Omental fat pad (tissue), 4 donors: ENCODE measurements at places on chromosomes 3 and 15. TPM values are rescaled to one million over a fixed set of nuclear protein-coding genes. Genes with fewer than 3 reads are reported as not detected.

The MKRN3 gene
- not detected for total RNA-seq

The CGNL1 gene
- total RNA-seq = 7.7 TPM

The CADM2 gene
- 7.1 TPM for total RNA-seq

The FEZF2 gene
- not detected for total RNA-seq

The SH2D7 gene
- not detected for total RNA-seq

- no peak for DNase-seq
Observed at GRCh38 chr3:88611826-88612326, 462.1 kb downstream of the C3orf38 start.

DNA sequence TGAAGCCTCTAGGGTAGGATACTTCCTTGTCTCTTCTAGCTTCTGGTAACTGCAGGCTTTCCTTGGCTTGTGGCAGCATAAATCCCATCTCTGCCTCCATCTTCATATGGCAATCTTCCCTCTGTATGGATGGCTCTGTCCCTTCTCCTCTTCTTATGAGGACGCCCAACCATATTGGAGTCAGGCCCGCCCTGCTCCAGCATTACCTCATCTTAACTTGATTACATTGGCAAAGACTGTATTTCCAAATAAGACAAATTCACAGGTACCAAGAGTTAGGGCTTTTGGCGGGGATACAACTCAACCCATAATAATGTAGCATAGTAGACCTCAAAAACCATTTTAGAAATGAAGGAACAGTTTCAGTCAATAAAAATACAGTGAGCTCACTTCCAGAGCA is 75.4 kb downstream of the BDH1 start:
- DNase-seq = no peak

GRCh38 chr3:123449102-123449996 is 459 bp upstream of the ADCY5 start:
- no peak for DNase-seq

DNA sequence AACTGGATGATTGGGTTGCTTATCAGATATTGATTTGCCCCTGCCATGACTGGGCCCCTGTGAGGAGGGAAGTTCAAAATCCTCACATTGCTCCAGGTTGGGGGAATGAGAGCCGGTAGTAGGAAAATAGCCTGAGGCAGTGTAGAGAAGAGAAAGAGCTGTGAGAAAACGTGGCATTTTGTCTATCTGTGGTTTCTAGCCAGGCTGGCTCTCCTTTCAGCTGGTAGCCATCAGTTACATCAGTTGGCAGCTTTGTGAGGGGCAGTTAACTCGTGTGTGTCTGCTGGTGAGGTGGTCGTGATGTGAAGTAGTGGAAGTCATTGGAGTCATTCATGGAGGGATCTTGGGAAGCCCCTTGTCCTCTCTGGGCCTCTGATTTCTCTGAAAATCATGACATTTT is 5.2 kb downstream of the ESYT3 start:
- DNase-seq = no peak

- no peak for DNase-seq
Observed at GRCh38 chr3:105843994-105844393, 24.8 kb downstream of the CBLB start.

- DNase-seq = no peak
Observed at GRCh38 chr3:187212705-187213104, 15.4 kb downstream of the RTP1 start.

GRCh38 chr3:24288496-24289236 is 206.0 kb downstream of the THRB start:
- DNase-seq = no peak

GRCh38 chr3:122948408-122948807 is 79.2 kb downstream of the SEMA5B start:
- DNase-seq = no peak

GRCh38 chr3:36146404-36146803 is 233.9 kb upstream of the STAC start:
- DNase-seq = no peak

- DNase-seq = no peak
Observed at GRCh38 chr3:178588628-178589027, 52.4 kb downstream of the KCNMB2 start.

DNA sequence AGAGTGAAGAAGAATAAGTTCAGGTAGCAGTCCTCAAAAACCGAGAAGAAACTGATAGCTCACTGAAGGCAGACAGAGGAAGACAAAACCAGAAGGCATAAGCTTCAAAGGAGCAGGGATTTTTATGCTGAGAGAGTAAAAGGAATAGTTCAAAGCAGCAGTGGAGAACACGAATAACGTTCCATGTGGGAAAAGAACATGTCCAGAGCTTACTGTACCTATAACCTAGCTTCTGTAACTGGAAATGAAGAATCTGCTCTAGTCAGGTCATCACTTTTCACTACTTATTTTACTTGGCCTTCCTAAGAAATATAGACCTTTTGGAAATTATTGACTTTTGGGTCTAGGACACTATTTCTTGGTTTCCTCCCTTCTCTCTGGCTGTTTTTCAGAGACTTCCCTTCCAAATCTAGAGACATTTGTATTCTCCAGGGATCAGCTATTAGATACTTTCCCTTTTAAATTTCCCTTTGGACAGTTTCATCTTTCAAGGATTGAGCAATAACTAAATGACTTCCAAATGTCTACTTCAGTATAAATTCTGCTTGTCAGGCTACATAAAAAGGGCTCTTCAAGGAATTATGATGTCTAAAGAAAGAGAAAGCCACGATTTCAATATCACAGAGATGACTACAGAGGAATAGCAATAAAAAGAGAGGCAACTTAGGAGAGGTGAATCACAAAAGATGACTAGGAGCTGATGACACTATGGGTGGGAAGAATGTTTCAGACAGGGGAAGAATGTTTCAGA is 46.7 kb downstream of the UBE3A start:
- DNase-seq = no peak

DNA sequence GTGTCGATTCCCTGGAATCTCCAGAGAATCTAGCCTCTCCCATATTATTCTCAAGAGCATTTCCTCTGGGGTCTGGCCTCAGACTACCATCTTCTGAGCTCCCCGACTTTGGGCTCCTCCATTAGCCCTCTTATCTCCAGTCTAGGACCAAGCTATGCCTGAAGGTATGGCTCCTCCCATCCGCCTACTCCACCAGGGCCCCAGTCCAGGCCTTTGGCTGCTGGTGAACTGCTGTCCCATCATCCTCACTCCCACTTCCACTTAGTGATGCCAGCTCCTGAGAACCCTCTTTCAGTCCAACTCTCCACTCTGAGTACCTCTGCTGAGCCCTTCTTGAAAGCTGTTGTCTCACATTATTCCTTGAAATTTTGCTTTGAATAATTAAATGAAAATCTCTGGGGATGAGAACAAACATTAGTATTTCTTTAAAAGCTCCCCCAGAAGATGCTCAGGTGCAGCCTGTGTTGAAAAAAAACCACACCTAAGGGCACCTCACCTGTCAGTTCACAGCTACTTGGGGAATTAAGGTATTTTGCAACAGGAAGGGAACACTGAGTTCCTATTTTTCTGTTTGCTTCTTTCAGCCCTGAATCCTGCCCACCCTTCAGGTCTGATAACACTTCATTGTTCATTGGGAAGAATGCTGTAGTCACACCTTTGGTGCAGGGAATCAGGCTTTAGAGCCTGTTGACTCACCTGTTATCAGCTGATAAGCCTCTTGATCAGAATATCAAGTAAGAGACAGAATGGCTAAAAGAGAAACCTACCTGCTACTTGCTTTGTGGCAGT is 9.5 kb downstream of the CLDN18 start:
- no peak for DNase-seq

DNA sequence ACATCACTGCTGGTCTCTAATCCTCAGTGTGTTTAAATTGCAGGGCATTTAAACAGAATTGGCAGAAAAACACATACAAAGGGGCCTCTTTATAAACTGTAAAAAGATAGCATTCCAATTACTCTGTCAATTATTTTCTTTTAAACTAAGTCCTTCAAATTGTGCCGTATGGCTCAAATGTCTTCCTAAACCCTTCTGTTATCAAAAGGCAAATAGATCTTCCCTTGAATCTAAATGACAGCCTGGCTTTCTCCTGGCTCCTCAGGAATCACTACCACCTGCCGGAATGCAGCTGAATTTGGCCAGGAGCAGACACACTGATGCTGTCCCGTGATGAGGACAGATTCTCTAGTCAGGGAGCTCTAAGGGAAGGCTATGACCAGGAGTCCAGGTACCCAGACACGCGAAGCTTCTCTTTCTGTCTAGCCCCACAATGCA is 85.6 kb downstream of the IGF2BP2 start:
- DNase-seq = no peak

DNA sequence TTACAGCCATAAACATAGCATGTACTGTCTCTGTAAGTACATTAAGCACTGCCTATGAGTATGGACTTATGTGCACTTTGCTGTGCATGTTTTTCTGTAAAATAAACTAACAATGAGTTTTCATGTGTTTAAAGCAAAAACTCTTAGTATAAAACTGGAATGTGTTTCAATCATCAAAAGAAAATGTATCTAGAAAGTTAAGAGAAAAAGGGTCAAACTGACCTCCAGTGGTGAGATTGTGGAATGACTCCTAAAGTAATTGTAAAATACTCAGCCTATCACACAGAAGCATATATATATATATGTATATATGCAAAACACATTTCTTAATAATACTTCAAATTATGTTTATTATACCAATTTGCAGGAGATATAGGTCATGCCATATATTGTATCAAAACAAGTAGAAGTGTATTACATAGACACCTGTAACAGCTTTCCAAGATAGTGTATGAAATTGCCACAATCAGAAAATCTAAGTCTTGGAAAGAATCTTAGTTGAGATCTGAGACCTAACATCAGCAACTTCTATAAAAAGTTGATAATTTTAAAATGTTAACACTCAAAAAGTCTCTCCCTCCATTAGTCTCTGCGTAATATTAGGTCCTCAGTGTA is 199.6 kb downstream of the FMN1 start:
- no peak for DNase-seq

DNA sequence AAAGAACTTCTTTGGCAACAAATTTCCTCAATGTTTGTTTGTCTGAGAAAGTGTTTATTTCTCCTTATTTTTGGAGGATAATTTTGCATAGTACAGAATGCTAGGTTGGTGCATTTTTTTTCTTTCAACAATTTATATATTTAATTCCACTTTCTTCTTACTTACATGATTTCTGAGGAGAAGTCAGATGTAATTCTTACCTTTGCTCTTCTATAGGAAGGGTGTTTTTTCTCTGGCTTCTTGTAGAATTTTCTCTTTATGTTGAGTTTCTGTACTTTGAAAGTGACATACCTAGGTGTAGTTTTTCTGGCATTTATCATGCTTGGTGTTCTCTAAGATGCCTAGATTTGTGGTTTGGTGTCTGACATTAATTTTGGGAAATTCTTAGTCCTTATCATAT is 34.8 kb upstream of the PCOLCE2 start:
- no peak for DNase-seq

DNA sequence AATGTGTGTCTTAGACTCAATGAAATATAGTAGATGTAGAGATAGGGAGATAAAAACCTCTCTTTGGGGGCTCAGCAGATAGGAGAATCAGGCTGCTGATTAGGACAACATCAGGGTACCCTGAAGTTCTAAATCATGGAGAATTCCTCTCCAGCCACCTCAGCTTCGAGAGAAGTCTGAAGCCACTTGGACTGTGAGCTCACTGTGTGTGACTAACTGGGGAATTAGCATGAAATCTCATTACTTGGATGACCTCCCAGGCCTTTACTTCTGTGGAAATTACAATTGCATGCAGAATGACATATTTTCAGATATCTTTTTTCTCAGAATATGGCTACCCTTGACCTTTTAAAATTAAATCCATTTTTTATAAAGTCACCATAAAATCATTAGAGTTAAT is 128.0 kb upstream of the MRPL3 start:
- no peak for DNase-seq

- no peak for DNase-seq
Observed at GRCh38 chr15:94677202-94677790, 445.9 kb downstream of the MCTP2 start.

DNA sequence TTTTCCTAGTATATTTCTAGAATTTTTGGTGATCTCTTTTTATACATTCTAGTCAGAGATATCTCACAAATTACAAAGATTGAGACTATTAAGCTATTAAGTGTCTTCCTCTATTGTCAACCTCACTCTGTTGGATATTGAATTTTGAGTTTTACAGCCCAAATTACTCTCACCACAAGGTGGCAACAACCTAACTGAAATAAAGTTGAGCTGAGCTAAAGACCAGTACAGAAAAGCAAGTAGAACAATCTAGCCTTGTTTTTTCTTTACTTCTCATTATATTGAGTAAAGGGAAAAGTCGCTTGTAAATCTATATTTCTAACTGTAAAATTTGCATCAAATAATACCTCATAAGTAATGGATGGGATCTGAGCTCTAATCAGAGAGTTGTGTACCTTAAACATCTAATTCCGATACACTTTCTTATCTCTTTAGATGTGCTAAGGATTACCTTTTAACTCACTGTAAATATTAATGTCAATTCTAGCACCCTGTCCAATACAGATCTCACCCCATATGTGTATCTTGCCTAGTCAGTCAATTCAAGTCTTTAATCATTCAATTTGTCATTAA is 13.6 kb upstream of the COMMD2 start:
- DNase-seq = no peak

DNA sequence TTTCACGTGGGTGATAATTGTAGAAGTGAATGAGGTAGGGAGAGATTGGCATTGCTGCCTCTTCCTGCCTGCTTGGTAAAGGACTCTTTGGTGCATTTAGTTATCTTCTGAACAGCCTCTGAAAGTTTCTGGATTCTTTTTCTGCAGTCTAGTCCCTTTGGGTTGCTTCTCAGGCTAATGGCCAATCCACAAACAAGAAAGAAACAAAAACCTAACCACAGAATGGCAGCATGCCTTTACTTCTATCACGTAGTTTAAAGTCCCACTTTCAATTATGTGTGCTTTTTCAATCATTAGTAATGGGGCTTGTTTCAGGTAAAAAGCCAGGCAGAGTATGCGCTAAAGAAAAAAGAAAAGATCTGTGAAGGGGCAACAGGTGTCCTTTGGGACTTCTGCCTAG is 7.4 kb downstream of the FGF12 start:
- DNase-seq = no peak

DNA sequence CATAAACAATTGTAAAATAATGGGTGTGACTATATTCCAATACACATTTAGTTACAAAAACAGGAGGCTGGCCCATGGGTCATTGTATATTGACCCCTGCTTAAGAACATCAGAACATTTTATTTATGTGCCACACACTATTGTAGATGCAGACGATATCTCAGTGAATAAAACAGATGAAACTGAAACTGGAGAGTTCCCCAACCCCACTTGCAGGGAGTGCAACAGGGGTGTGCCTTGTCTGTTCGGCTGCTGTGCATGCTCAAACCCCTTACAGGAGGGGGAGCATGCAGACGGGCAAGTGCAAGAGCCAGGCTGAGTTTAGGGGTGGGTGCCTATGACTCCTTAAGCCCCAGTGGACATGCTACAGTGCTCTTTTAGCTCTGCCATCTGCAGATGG is 509.6 kb downstream of the IGSF11 start:
- DNase-seq = no peak

DNA sequence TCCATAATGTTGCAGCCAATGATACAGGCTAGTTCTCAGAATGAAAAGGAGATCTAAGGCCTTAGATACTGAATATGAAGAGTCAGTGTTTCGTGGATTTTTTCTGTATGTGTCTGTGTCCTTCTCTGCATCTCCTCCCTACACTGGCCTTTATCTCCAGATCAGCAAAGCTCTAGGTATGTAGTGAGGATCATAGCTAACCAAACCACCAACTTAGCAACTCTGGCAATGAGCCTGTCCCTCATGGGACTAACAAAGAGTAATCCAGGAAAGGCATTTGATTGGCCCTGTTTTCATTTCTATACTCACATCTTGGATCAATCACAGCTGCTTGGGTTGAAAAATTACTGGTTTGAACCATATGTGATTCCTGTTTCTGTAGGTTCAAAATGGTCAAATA is 18.6 kb upstream of the CNTN3 start:
- DNase-seq = no peak

GRCh38 chr15:68651916-68652525 is 73.2 kb downstream of the CORO2B start:
- no peak for DNase-seq
